ENCODE measurements at places on chromosomes 16 and 17.
A peak's percentile ranks its signal among the peaks of the same experiment; 100 is the strongest.

GRCh38 chr17:7110617-7111306 lies 3.9 kb downstream of the ASGR2 start:
- no peaks in the 10 kb centered on the region for H3K27me3 ChIP-seq
- H3K27ac ChIP-seq, result no peak overlapping the region
- peaks cover 1% of the 10 kb centered on the region for H3K4me1 ChIP-seq
- H3K4me3 ChIP-seq, result no peak overlapping the region
- H3K36me3 ChIP-seq, result no peaks in the 10 kb centered on the region
- no peak for DNase-seq

DNA sequence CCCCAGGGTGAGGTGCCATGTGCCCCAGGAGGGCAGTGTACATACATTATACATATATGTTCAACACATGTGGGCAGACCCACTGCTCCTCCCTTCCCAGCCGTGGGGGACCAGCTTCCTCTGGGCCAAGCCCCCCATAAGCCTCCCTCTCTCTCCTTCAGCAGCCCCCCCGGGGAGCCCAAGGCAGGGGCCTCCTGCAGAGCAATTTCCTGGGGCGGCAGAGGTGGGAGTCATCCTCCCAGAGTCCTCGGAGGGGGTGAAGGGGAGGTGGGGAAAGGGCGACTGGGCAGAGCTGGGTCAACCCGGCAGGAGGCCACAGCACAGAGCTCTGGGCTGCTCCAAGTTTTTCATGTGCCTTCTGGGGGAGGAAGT lies 235.1 kb downstream of the ZNF423 start:
- H3K4me1 ChIP-seq, result 0 out of 2 replicates have a peak, but pooled peaks cover 2% of the 10 kb centered on the region
- H3K36me3 ChIP-seq, result no peaks in the 10 kb centered on the region
- no peaks in the 10 kb centered on the region for H3K27me3 ChIP-seq
- no peak for DNase-seq
- H3K27ac ChIP-seq, result no peak overlapping the region

GRCh38 chr16:22787466-22788192 lies 26.3 kb upstream of the HS3ST2 start:
- H3K27me3 ChIP-seq, result no peaks in the 10 kb centered on the region
- H3K4me3 ChIP-seq, result no peak overlapping the region
- H3K36me3 ChIP-seq, result no peaks in the 10 kb centered on the region
- H3K4me1 ChIP-seq, result 0 out of 2 replicates have a peak, but pooled peaks cover 1% of the 10 kb centered on the region

- H3K27me3 ChIP-seq, result no peaks in the 10 kb centered on the region
- H3K36me3 ChIP-seq, result no peaks in the 10 kb centered on the region
- no peak for DNase-seq
- no peak overlapping the region for H3K4me3 ChIP-seq
- H3K4me1 ChIP-seq, result 0 out of 2 replicates have a peak, but pooled peaks cover 1% of the 10 kb centered on the region
- H3K27ac ChIP-seq, result no peak overlapping the region
Observed at GRCh38 chr17:19546289-19547065, 12.8 kb downstream of the SLC47A1 start.

- H3K4me1 ChIP-seq, result no peaks in the 10 kb centered on the region
- H3K27me3 ChIP-seq, result no peaks in the 10 kb centered on the region
- DNase-seq, result no peak
- no peaks in the 10 kb centered on the region for H3K36me3 ChIP-seq
- H3K27ac ChIP-seq, result no peak overlapping the region
- no peak overlapping the region for H3K4me3 ChIP-seq
Observed at GRCh38 chr17:27362909-27363308, 69.0 kb downstream of the WSB1 start.

DNA sequence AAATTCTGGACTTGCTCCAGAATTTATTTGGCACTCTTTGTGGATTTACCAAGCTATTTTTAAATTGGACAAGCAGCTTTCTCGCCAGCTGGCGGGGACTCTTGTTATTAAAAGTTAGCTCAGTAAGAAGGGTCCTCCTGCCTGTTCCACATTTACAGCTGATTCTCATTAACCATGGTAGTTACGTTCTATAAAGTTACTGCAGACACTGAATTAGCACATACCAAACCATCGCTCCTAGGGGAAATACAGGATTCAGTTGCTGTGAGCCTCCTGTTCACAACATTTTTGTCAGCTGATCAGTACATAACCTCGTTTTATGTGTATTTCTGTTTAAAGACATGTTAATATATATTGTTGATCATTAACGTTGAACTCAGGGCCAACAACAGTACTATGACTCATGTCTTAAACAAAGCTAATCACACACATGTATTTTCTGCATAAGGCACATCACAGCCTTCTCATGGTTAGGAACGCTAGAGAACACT lies 4.2 kb downstream of the LDAF1 start:
- no peak overlapping the region for H3K4me3 ChIP-seq
- no peaks in the 10 kb centered on the region for H3K27me3 ChIP-seq
- H3K27ac ChIP-seq, result no peak overlapping the region
- H3K4me1 ChIP-seq, result no peaks in the 10 kb centered on the region
- DNase-seq, result no peak
- H3K36me3 ChIP-seq, result peaks cover 17% of the 10 kb centered on the region

DNA sequence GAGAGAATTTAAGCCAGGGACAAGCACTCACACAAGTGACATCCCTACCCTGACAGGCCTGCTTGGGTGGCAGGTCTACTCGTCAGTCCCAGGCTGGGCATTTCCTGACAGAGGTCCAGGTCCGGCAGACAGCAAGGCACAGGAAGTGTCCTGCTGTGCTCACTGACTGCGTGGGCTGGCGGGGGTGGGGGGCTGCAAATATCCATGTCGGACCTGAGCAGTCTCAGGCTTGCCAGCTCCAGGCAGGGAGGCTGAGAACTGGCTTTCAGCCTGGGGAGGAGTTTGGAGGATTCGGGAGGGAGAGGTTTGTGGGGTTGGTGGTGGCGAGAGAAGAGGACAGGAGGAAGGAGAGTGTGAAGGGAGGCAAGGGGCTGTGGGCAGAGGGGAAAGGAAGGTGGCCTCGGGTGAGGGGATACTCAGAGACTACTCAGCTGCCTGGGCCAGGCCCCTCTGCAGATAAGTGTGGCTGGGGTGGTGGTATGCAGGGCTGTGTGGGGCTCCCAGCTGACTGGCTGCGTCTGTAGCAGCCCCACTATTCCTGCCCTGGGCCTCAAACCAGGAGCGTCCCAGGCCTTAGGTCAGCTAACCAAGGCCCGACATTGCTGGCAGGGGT lies 7.8 kb downstream of the HIC1 start:
- H3K27me3 ChIP-seq, result peaks cover 8% of the 10 kb centered on the region
- no peaks in the 10 kb centered on the region for H3K36me3 ChIP-seq
- H3K4me3 ChIP-seq, result no peak overlapping the region

GRCh38 chr17:82283208-82283749 lies 9.8 kb upstream of the CSNK1D start:
- H3K27ac ChIP-seq, result no peak overlapping the region
- peaks cover 6% of the 10 kb centered on the region for H3K4me1 ChIP-seq

DNA sequence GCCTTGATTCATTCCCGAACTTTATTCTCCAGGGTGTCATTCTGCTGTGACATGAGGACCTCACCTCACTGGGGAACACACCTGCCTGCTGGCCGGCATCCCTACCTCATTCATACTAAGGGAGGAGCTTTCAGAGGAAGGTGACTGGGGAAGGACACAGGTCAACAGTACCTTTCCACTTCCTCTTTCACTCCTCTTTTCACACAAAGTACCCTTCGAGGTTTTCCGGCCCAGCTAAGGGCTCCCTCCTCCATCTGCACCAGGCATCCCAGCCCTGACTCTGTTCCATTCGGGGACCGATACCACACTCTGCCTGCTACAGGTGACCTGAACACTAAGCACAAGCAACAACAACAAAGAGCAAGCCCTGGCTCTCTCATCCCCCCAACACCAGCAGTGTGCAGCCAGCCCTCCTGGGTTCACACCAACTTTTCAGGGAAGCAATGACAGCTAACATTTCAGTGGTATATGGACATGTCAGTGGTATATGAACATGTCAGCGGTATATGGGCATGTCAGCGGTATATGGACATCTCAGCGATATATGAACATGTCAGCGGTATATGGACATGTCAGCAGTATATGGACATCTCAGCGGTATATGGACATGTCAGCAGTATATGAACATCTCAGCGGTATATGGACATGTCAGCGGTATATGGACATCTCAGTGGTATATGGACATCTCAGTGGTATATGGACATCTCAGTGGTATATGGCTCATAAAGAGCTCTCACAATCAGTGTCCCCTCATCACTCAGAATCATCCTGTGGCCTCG lies 16.0 kb downstream of the TRIM25 start:
- no peaks in the 10 kb centered on the region for H3K27me3 ChIP-seq
- no peak overlapping the region for H3K4me3 ChIP-seq
- no peaks in the 10 kb centered on the region for H3K4me1 ChIP-seq
- H3K27ac ChIP-seq, result no peak overlapping the region
- peaks cover 15% of the 10 kb centered on the region for H3K36me3 ChIP-seq

GRCh38 chr16:85114909-85115567 lies 2.8 kb upstream of the CIBAR2 start:
- DNase-seq, result peak; percentile 92
- no peak overlapping the region for H3K27ac ChIP-seq
- H3K4me1 ChIP-seq, result no peaks in the 10 kb centered on the region
- no peaks in the 10 kb centered on the region for H3K27me3 ChIP-seq

DNA sequence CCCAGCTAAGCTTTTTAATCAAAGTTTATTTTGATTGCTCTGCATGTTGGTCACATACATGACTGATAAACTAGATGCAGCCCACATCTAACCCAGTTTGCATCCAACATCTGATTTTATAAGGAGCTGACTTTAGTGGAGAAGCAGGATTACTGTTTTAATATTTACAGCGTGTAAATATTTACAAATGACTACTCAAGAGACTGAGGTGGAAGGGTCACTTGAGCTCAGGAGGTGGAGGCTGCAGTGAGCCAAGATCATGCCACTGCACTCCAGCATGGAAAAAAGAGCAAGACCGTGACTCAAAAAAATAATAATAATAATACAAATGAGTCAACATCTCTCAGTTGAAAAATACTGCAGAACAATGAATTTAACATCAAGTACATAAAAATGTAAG lies 50.8 kb downstream of the PARN start:
- no peak overlapping the region for H3K4me3 ChIP-seq
- no peak for DNase-seq
- peaks cover 18% of the 10 kb centered on the region for H3K36me3 ChIP-seq
- H3K4me1 ChIP-seq, result no peaks in the 10 kb centered on the region

GRCh38 chr16:53986793-53987192 lies 282.8 kb downstream of the FTO start:
- no peaks in the 10 kb centered on the region for H3K27me3 ChIP-seq
- DNase-seq, result no peak
- no peak overlapping the region for H3K4me3 ChIP-seq
- no peak overlapping the region for H3K27ac ChIP-seq

GRCh38 chr17:47800686-47801085 lies 20.9 kb downstream of the OSBPL7 start:
- H3K27me3 ChIP-seq, result no peaks in the 10 kb centered on the region
- H3K27ac ChIP-seq, result no peak overlapping the region
- DNase-seq, result no peak
- H3K4me1 ChIP-seq, result no peaks in the 10 kb centered on the region
- no peaks in the 10 kb centered on the region for H3K36me3 ChIP-seq
- H3K4me3 ChIP-seq, result no peak overlapping the region

DNA sequence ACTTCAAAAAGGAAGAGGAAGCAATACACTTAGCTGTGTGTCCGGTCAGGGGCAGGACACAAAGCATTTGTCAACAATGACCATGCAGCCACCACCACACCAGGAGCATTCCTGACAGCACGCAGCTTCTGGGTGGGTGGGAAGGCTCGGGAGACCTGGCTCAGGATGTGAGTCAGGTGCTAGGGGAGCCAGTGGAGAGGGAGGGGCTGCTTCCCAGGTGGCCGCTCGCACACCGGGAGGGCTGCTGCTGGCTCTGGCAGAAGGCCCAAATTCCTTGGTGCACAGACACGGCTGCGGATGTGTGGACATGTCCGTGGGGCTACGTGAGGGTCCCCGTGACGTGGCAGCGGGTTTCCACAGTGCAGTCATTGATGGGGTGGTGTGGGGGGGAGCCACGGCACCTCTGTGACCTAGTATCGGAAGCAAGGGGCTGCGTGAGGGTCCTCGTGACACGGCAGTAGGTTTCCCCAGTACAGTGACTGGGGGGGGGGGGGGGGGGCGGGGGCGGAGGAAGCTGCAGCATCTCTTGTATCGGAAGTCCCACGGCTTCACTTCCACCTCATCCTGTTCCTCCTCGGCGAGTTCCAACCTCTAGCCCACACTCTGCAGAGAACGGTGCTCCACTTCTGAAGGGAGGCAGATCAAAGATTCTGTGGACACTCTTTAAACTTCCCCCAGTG lies 112.8 kb downstream of the ZNF778 start:
- no peak overlapping the region for H3K4me3 ChIP-seq
- H3K27me3 ChIP-seq, result no peaks in the 10 kb centered on the region
- no peak for DNase-seq
- peaks cover 5% of the 10 kb centered on the region for H3K4me1 ChIP-seq
- H3K27ac ChIP-seq, result no peak overlapping the region

DNA sequence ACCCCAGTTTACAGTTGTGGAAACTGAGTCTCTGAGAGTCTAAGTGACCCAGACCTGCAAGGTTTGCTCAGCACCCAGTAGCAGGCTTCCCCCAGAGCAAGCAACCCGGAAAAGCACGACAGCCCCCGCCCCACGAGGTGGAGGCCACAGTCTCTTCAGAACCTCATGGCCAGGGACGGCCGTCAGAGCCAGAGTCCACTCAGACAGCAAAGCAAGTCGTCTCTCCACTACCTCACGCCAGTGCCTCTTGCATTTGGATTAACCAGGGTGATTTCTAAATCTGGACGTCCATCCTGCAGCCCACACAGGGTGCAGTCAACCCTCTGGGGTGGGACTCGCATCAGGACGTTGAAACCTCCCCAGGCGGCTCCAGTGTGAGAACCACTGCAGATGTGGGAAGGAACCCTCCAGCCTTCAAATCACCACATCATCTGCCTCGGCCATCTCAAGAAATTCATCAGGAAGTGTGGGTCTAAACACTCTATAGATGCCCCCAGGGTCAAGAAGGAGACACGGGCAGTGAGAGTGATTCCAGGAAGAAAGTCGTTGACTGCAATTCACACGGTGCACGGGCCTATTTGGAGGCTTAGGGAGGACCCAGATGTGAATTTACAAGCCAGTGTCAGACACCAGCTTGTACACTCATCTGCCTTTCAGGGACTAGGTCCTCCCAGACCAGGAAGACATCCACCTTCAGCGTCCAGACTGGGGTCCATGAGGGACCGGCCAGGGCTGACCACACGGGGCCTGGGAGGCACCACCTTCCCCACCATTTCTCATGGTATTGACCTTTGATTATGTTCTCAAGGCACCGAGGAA lies 20.2 kb upstream of the RBFOX3 start:
- DNase-seq, result no peak
- peaks cover under 1% of the 10 kb centered on the region for H3K4me1 ChIP-seq
- H3K27me3 ChIP-seq, result no peaks in the 10 kb centered on the region
- no peaks in the 10 kb centered on the region for H3K36me3 ChIP-seq
- no peak overlapping the region for H3K27ac ChIP-seq
